ENCODE measurements at places on chromosomes 6 and 20.

GRCh38 chr6:137982418-137983189 is 115.5 kb downstream of the TNFAIP3 start:
- peak; percentile 9 for DNase-seq

- no peak for DNase-seq
Observed at GRCh38 chr6:28474441-28475219, 31.3 kb upstream of the ZSCAN23 start.

DNA sequence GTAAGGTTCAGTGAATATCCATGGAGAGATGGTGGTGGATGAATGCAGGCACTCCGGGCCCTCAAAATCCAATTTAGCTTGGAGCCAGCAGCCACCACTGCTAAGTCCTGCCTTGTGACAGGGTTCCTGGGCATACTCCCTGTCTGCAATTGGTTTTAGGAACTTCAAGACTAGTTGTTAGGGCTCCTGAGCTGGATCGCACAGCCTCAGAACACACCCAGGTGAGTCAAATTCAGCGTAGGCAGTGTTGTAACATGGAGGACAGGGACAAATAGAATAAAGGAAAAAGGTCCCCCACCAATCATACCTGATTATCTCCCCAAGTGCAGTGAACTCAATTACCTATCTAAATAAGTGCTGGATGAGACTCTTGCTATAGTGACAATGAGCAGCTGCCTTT is 74.6 kb downstream of the PERP start:
- no peak for DNase-seq

DNA sequence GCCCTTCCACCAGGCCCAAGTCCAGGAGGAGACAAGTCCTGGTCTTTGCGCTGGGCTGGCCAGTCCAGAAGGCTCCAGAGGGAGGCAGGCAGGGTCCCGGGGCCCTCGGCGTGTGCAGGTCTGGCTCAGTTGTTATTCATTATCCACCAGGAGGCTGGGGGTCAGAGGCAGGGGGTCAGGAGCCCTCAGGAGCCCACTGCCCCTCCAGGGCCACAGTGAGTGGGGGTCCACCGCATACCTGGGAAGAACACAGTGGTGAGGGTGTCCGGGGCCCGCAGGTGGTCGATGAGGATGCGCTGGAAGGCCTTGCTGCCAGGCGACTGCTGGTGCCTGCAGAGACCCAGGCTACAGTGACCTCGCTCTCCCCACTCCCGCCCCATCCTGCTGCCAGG is 4.4 kb upstream of the C20orf144 start:
- no peak for DNase-seq

DNA sequence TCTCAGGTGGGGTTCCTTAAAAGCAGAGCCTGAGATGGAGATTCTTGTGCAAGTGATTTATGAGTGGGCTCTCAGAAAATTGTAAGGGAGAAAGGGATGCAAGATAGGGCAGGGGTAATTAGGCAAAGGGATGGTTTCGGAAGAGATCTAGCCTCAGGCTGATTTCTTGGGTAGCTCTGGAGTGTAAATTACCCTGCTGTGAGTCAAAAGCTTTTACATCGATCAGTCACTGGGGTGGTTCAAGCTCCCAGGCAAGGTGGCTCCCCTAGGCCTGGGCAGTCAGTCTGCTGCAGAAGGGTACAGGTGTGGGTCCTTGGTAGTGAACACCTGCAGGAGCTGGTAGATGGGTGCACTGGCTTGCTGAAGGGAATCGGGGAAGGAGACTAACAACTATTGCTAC is 11.1 kb upstream of the PM20D2 start:
- DNase-seq = no peak

DNA sequence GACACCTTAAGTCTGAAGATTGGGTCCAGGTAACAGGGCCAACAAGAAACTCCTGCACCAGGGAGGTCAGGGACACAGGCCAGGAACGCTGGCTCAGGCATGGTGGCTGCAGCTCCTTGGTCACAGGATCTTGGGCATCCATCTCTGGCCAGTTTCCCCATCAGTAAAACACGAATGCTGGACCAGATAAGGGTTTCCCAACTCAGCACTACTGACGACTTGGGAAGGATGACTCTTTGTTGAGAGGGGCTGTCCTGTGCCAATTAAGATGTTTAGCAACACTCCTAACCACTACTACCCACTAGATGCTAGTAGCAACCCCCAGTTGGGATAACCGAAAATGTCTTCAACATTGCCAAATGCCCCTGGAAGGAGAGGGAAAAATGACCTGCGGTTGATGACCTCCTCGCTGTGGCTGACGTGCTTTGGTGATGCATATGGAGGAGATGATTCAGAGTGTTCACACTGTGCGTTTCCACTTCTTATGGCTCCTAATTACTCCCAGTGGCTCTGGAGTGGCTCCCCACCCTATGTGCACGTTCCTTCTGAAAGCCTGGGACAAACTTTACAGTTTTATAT is 261.9 kb downstream of the CDH26 start:
- no peak for DNase-seq

- DNase-seq = no peak
Observed at GRCh38 chr20:5919626-5920544, 30.4 kb downstream of the TRMT6 start.

DNA sequence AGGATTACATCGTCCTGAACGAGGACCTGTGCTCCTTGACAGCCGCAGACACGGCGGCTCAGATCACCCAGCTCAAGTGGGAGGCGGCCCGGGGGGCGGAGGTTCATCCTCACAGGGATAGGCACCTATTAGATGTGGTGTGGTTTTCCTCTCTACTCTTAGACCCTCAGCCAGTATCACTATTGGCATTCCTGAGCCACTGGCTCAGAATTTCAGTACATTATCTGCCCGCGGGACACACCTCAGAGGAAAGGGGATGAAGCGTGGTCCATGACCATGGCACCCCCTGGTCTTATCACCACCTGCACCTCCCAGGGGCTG is 34.6 kb upstream of the HLA-G start:
- no peak for DNase-seq

GRCh38 chr6:46291275-46291633 is 120.5 kb upstream of the ENPP5 start:
- DNase-seq = no peak

DNA sequence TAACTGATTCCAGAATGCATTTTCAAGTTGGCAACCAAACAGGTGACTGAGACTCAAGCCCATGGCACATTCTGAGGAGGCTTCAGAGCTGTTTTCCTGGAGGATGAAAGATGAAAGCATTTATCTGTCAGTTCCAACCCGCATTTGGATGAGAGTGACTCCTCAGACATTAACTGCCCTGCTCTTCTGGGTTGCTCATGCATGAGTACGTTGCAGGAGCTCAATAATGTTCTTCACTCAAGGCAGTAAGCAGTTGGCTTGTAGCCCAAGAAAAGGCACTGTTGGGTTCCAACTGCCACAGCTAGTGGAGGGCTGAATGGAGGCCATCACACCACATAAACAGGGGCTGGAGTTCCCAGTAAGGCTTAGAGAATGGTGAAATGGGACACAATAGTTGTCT is 155.3 kb downstream of the FUT9 start:
- DNase-seq = no peak

All from activated CD4-positive, alpha-beta T cell treated with anti-CD3 and anti-CD28 coated beads for 4 hours (primary cell).